GM12892 (cell line): ENCODE measurements at places on chromosomes 13 and 19.

DNA sequence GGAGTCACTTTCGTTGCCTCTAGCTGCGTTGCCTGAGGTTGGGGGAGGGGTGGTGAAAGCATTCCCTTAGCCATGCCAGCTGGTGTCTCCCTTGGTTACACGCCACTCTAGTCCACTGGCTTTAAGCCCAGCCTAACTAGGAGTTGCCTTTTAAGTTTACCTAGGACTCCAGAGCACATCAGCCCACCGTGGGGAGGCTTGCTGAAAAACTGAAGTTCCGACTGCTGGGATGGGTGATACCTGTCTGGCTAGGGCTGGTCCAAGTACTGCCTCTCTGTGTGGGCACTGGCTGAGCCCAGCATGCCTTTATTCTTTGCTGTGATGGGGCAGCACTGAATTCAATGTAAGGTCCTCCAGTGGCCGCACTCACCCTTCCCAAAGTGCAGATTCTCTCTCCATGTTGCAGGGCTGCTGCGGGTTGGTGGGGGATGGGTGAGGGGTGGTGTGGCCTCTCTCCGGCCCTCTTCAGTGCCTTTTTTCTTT is 11.8 kb upstream of the CEACAM1 start:
- no peak for DNase-seq

- DNase-seq: no peak
Observed at GRCh38 chr13:102141625-102142472, 260.0 kb downstream of the FGF14 start.

DNA sequence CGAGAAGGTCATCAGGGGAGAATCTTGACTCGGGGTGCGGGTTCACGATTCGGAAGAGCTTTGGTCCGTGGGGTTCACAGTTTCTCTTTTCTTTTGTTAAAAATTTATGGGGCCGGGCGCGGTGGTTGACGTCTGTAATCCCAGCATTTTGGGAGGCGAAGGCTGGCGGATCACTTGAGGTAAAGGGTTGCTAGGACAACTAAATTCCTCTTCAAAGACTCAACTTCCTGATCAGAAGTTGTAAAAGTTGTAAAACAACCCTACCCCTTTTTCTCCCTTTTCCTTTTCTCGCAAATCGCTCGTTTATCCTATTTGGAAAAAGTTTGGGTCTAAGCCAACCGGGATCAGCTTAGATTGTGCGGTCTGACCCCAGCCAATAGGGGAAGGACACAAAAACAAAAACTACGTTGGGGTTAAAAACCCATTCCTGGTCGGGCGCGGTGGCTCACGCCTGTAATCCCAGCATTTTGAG is 673 bp downstream of the ZNF486 start:
- DNase-seq: no peak

- DNase-seq: no peak
Observed at GRCh38 chr13:34369931-34370330, 552.0 kb downstream of the RFC3 start.

- no peak for DNase-seq
Observed at GRCh38 chr13:73603646-73604045, 530.6 kb downstream of the KLF12 start.

DNA sequence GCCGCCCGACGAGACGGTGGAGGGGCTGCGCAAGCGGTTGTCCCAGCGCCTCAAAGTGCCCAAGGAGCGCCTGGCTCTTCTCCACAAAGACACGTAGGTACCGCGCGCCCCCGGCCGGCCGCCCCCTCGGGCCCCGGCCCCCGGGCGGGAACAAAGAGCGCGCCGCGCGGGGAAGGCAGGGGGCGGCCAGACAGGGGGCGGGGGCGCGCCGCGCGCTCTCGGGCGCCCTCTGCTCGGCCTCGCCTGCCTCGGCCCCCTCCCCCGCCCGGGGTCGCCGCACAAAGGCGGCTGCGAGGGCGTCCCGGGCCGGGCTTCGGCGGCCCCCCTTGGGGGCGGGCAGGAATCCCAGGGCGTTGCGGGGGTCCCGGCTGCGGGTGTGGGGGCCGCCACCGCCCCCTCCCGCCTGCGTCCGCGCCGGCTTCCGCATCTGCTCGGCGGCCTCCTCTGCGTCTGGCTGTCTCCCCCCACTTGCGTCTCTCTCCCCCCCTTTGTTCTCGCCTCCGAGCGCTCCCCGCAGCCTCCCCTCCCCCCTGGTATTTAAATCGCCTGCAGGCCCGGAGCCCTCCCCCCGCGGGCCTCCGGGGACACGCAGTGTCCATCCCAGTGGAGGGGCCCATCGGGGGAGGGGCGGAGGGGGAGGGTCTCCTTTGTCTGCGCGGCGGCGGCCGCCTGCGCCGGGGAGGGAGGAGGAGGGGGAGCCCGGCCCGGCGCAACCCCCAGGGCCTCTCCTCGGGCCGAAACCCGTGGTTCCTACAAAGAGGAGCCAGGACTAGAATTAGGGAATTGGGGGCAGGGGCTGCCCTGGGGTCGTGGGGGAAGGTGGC is 2.3 kb downstream of the MIDN start:
- no peak for DNase-seq

GRCh38 chr13:70923863-70924752 is 815.9 kb upstream of the KLHL1 start:
- DNase-seq: no peak

GRCh38 chr19:55285229-55285890 is 1.6 kb downstream of the BRSK1 start:
- DNase-seq: no peak

- DNase-seq: no peak
Observed at GRCh38 chr13:35531526-35531925, 55.0 kb upstream of the MAB21L1 start.

DNA sequence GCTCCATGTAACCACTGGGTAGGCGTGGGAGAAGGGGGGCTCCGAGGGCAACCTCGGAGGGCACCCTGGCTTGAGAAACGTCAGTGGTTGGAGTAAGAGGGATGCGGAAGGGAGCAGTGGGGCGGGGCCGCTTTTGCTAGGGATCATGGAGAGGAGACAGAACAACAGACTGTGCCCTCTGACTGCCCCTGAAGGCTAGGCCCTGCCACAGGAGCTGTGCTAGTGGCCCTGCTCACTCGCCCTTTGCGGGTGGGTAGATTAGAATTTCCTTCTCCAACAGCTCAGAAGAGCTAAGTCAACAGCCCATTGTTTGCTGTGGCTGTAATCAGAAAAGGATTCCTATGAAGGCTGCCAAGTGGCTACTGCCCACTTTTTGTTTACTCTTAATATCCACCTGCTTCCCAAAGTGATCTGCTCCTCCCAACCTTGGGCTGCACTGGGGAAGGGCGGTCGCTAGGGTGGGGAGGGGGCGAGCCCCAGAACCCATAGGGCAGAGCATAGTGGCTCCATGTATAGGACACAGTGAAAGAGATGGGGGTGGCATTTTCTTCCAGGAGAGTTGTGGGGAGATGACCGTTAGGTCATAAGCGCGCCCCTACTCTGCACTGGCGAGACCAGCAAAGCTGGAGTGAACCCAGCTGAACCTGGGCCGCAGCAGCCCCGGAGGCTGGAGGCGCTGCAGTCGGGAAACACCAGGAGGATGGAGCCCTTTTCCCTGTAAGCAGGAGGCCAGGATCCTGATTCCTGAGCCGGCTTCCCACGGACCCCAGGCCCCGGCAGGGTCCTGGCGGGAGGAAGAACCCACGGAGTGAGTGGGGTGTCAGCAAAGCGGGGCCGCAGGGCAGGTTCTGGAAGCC is 1.9 kb upstream of the C1QTNF9 start:
- no peak for DNase-seq

- DNase-seq: no peak
Observed at GRCh38 chr13:104143760-104144416, 1077.7 kb upstream of the SLC10A2 start.

- no peak for DNase-seq
Observed at GRCh38 chr19:5971714-5972354, 6.1 kb downstream of the RANBP3 start.

- DNase-seq: no peak
Observed at GRCh38 chr13:75505327-75505726, 23.4 kb upstream of the TBC1D4 start.

DNA sequence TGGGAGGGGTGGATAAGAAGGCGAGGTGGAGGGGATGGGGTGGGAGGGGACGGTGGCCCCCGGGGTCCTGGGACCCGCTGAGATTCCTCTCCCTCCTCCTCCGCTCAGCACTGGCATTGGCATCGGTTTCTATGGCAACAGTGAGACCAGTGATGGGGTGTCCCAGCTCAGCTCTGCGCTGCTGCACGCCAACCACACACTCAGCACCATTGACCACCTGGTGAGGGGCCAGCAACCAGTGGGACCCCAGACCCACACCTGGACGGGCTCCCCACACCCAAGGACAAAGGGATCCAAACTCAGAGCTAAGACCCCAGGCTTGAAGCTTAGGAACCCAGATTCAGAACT is 5.9 kb downstream of the TTYH1 start:
- DNase-seq: no peak

DNA sequence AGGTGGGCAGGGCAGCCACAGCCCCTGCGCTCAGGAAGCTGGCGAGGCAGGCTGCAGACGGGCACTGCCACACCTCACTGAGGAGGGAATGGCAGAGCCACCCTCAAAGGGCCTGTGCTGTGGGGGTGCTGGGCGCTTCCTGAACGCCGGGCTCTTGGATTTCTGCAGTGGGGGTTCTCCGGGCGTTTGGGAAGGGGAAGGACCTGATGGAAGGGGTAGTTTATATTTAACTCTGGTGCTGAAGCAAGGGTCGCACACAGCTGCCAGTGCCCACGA is 10.5 kb downstream of the GNA11 start:
- DNase-seq: no peak

DNA sequence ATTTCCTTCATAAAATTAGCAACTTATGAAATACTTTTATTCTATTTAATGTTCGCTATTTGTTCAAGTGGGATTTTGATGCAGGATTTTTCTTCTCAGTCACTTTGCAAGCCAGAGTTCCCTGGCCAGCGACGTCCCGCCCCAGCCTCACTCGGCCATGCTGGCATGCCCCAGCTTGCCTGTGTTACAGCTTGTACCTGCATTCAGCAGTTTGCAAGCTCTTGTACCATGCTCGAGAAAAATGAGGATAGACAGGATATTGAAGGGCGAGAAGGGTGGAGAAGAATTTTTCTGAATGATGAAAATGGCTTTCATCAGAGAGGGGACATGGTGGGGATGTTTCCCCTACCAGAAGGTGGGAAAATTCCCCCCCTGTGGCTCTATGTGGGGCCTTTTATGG is 2180.2 kb upstream of the PCDH20 start:
- no peak for DNase-seq

DNA sequence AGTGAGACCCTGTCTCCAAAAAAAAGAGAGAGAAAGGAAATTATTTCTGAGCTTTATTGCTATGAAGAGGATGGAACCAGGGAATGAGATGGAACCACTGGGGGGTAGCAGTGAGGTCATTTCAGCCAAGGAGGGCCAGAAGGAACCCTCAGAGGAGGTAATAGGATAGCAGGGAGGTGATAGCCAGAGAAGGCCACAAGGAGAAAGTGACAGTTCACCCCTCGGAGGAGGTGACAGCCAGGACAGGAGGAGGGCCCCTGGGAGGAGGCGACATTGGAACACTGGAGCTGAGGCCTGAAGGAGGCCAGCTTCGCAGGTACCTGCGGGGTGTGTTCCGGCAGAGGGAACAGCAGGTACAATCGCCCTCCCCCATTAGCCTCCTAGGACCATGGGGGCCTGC is 675 bp upstream of the PGPEP1 start:
- no peak for DNase-seq

DNA sequence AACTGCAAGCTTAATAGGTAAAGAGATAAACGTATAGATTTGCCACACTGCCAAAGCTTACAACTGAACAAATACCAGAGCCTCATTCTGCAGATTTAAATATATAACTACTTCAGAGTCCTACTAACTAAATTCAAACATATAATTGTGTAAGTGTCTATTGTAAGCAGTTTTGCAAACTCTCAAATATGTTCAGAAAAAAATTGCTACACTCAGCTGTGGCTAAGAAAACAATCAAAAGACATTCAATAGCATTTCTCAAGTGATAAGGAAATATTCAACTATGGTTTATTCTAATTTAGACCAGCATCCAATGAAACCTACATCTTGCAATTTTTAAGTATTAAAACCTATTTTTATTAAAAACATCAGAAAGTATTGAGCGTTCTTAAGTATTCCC is 202.4 kb downstream of the KCTD12 start:
- DNase-seq: no peak

DNA sequence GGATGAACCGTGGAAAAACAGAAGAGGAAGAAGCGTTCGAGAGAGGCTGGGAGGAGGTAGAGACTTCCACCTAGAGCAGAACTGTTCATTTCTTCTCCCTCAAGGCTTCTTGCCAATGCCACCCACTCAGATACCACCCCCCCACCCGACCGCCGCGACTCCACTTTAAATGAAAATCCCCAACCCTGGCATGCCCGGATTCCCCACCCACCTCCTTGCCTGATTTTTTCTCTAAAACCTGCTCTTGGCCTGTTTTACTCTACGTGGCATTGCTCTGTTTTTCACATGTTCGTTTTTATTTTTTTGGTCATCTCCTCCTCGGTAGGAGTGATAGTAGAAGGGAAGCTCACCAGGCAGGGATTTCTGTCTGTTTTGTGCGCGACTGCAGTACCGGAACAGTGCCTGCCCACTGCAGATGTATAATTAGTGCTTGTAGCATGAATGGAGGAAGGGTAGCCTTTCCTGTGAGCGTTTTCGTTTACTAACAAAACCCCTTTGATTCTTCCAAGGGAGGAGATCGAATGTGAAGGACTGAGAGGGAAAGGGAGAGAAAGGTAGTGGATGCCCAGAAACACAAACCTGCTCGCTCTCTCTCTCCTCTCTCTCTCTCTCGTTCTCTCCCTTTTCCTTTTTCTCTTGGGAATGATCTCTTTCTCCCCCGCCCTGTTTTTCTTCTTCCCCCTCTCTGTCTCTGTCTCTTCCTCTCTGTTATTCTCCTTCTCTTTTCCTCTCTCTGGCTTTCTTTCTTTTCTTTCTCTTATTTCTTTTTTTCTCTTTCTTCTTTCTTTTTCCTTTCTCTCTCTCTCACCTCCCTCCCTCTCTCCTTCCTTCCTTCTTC is 2.2 kb downstream of the CD70 start:
- DNase-seq: no peak
